Epithelial cell of alveolus of lung (primary cell): ENCODE measurements at places on chromosomes 11 and 22. TPM values are rescaled to one million over a fixed set of nuclear protein-coding genes. Genes with fewer than 3 reads are reported as not detected.

Gene CAPN5
- 11.6 and 14.9 TPM in 2 replicates for total RNA-seq

Gene RABL2B
- 7.3 and 12.2 TPM in 2 replicates for total RNA-seq

Gene CYP2D6
- 0.08 and 0.26 TPM in 2 replicates for total RNA-seq

Gene RHOG
- total RNA-seq, result 27.3 and 40.2 TPM in 2 replicates

Gene CRYAB
- 3.2 and 9.3 TPM in 2 replicates for total RNA-seq

Gene PMM1
- total RNA-seq, result 49.0 and 58.1 TPM in 2 replicates

Gene APOA1
- total RNA-seq, result 0.32 and 0.52 TPM in 2 replicates

Gene MMP12
- total RNA-seq, result not detected in 2 replicates

Gene GP1BB
- 2.3 and 7.1 TPM in 2 replicates for total RNA-seq

Gene MPPED2
- total RNA-seq, result 0.13 and 0.48 TPM in 2 replicates

Gene PGA4
- not detected in 2 replicates for total RNA-seq

Gene LSP1
- 1.2 and 2.2 TPM in 2 replicates for total RNA-seq

Gene TSPAN18
- 0.88 and 1.2 TPM in 2 replicates for total RNA-seq

Gene C11orf65
- 0.52 and 1.0 TPM in 2 replicates for total RNA-seq

Gene OR52A1
- not detected in 2 replicates for total RNA-seq

Gene CARD18
- not detected in 2 replicates for total RNA-seq

Gene KIF18A
- 6.1 and 14.0 TPM in 2 replicates for total RNA-seq

Gene ADAMTS8
- total RNA-seq, result under 0.01 and 3.8 TPM in 2 replicates

Gene HBG2
- 1.2 TPM in 1 of 2 replicates, not detected in the other for total RNA-seq

Gene GPR83
- total RNA-seq, result under 0.01 TPM in 1 of 2 replicates, not detected in the other

Gene APOBEC3G
- total RNA-seq, result 13.0 and 13.6 TPM in 2 replicates

Gene FGF19
- total RNA-seq, result under 0.01 TPM in 1 of 2 replicates, not detected in the other

Gene PHF21B
- total RNA-seq, result not detected in 2 replicates

Gene POU2AF2
- not detected in 2 replicates for total RNA-seq

Gene SNX15
- 13.4 and 15.6 TPM in 2 replicates for total RNA-seq
